CD4-positive, CD25-positive, alpha-beta regulatory T cell (primary cell): ENCODE measurements at places on chromosomes 5 and 9.
A peak's percentile ranks its signal among the peaks of the same experiment; 100 is the strongest.

DNA sequence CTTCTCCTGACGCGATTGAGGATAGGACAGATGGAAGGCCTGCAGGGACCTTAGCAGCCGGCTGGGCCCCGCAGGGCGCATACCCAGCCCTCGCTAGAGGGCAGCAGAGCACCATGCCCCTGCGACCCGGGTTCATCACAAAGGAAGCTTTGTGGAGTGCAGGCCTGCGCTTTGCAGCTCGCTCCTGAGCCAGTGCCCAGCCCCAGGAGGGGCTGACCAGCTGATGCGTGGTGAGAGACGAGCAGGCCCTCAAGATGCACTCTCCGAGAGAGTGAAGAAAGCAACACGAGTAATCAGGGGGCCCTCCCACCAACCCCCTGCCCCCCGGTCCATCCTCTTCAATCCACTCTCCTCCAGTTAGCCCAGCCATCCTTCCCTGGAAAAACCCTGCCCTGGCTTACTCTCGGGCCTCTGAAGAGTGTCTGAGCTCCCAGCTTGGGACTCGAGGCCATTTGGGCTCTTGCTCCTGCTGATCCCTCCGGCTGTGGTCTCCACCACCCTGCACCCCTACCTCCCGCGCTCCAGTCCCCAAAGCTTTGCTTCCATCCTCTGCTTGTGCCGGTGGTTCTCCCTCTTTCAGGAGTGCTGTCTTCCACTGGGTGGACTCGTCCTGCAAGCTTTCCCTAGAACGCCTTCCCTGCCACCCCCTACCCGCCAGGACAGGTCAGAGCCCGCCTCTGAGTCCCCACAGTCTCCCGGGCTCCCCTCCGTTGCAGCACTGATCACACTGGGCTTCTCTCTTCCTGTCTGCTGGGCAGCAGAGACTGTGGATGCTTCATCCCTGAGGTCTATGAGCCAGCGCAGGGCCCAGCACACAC, 9.1 kb upstream of the KIF12 start:
- no peak for DNase-seq

- no peak for DNase-seq
These were observed 57.7 kb upstream of the CPEB4 start for GRCh38 chr5:173830421-173830820.

GRCh38 chr9:120324996-120325642, 254.8 kb downstream of the CDK5RAP2 start:
- no peak for DNase-seq

DNA sequence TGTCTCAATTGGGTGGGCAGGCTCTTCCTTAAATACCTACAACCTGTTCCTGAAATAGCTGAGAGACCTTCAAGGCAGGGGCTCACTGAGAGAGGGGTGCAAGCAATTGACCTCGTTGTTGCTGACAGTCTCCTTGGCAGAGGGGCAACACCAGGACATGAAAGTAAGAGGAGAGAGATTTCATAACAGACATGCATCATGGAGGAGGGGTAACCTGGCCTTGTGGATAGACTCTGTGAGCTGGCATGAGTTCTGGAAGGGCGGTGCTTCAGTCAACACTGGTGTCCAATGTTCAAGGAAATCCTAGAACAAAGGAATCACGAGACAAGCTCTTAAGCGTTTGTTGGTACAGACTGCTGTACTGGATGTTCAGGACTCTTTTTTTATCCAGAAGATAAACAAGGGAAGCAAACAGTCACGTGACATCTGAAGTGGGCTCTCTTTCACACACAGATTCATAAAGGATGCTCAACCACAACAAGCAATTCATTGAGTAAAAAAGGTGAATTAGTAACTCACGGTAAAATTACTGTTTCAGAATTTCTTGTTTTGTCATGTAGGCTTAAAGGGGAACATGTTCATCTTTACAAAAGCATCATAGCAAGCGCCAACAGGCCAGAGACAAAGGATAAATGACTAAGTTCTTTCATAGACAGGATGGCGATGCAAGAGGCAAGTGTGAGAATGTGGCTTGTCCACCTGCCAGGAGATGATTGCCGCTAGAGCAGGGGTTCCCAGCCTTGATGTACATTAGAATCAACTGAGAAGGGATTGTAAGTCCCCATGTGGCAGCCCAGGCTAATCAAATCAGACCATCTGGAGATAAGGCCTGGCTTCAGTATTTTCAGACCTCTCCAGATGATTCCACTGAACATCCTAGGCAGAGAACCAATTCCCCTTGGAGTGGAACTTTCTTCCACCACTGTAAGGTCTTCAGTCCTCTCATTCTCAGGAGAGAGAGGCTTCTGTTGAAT, 20.7 kb downstream of the ANKRA2 start:
- no peak for DNase-seq

DNA sequence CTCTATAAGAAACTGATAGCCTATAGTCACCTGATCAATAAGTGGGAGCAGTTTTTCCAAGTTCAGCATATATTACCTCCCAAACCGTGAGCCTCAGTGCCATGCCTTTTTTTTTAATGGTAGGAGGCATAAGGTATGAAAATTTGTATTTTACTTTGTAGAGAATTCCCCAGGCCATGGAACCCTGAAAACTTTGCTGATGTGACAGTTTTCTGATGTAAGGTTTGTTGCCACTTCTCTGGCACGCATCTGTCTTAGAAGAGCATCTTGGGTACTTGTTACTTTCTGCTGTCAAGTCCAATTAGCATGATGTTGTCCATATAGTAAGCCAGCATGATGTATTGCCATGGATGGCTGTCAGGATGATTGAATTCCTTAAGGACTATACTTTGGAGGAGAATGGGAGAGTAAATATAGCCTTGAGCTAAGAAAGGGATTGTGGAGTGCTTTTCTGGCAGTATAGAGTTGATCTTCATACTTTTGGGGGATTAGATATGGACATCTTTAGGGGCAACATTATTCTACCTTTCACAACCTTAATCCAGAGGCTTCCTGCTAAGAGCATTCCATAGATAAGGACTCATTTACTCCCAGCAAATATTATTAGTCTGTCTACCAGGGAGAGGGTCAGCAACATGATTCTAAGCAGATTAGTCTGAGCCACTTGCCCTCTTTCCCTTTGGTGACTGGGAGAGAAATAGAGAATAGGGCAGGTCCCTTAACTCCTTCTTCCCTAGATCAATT, 389.6 kb downstream of the YTHDC2 start:
- no peak for DNase-seq

- no peak for DNase-seq
These were observed 19.4 kb downstream of the IPO11 start for GRCh38 chr5:62431735-62432620.

DNA sequence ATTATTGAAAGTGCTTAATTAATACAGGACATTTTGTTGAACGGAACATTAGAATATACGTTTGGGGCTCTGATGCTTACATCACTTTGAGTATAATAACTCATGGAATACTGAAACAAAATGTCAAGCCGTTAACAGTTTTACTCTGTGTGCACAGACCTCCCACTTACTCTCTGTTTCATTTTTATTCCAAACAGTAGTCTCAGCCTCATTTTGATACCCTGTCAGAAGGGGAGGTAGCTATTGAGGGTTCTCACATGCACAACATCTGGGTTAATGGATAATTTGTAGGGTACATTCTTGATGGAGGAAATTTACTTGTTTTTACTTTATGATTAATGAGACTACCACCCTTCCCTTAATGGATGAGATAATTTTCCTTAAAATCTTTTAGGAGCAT, 59.0 kb downstream of the SCAMP1 start:
- DNase-seq = no peak

GRCh38 chr5:19837536-19838174, 150.3 kb downstream of the CDH18 start:
- no peak for DNase-seq

DNA sequence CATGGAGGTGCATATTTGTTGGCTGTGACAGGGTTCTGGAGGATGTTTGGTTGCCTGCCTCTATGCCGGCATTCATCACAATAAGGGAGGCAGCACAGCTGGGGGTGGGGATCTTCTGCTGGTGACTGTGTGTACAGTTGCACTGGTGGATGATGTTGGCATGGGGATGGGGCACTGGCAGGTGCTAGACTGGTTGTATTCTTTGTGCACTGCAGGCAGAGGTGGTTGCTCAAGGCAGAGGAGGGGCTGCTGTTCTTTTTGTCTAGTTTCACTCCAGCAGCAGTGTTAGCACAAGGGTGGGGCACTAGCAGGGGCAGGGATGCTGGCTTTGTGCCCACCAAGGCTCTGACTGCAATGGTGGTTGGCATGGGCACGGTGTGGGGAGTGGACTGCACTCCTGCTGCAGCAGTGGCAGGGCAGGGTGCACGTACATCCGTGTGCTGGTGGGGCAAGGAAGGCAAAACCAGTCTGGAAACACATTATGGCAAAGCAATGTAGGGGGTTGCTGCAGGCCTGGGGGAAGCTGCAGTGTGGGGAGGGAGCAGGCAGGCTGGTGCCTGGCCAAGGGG, 69.3 kb downstream of the ISOC1 start:
- no peak for DNase-seq

DNA sequence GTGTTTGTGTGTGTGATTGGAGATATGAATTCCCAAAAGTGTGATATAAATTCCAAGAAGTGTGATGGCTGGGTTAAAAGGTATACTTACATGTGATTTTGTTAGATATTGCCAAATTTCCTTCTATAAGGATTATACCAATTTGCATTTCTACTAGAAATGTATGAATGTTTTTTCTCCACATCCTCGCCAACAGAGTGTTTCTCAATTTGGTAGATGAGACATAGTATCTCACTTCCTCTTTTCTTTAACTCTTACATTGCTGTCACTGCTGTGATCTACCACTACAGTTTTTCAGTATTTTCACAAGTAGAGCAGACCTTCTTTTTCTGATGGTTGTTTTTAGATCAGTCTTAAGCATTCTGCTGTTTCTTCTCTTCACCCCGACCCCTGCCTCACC, 111.3 kb downstream of the FER start:
- DNase-seq = no peak

GRCh38 chr5:115774684-115775083, 41.8 kb downstream of the CDO1 start:
- no peak for DNase-seq

DNA sequence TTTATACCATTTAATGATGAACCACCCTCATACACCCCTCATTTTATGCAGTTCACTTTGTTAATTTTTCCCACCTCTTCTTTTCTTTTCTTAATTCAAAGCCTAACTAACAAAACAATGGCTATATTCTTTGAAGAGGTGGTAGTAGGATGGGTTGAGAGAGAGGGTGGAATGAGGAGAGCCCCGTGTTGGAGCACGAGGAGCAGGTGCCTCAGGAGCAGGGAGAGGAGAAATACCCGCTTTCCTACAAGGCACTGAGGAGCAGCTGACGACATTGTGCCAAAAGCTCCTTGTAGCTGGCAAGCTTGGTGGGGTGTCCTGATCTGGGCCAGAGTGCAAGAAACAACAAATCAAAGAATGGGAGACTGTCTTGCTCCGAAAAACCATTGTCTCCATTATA, 129.6 kb downstream of the HTR4 start:
- DNase-seq = no peak

- DNase-seq = no peak
These were observed 22.7 kb downstream of the GRIA1 start for GRCh38 chr5:153513156-153513555.

DNA sequence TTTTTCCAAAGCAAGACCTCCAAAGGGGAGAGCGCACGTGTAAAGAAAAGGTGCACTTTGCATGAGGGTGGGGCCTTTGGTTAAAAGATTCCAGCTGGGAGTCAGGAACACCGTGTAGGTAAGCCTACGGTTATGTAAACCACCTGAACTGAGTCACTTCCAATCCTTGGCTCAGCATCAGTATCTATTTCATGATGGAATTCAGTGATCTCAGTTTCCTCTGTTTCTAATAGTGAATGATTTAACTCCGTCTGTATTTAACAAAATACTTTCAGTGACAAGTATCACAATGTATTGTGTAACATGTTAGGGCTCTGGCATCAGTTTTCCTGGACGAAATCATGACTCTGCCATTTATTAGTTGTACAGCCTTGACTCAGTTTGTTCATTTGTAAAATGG, 1.3 kb upstream of the SVEP1 start:
- DNase-seq = no peak

DNA sequence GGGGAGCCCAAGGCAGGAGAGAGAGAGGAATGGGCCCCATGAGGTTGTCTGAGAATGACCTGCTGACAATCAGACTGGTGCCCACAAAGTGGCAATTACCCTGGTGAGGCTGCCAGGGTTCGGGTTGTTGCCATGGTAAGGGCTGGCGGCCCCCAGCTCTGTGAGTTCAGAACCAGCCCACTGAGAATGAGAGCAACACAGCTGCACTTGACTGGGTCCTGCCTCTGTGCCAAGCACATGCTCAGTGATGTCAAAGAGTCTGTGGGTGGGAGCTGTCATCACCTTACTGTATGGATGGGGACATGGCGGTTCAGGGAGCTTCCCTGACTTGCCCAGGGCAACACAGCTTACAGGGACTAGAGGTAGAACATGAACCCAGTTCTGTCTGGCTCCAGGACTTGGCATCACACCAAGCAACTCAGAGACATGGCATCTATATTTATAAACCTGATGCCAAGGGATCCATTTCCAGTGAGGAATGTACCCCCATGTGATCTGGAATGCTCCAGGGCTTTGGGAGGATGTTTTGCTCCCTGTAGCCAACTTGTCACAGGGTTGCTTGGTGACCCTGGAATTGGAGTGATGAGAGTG, 38.2 kb upstream of the TEX48 start:
- DNase-seq = no peak

GRCh38 chr5:176819476-176819875, 9.1 kb downstream of the UNC5A start:
- no peak for DNase-seq

- no peak for DNase-seq
These were observed 141.7 kb downstream of the FGF1 start for GRCh38 chr5:142544071-142544753.

DNA sequence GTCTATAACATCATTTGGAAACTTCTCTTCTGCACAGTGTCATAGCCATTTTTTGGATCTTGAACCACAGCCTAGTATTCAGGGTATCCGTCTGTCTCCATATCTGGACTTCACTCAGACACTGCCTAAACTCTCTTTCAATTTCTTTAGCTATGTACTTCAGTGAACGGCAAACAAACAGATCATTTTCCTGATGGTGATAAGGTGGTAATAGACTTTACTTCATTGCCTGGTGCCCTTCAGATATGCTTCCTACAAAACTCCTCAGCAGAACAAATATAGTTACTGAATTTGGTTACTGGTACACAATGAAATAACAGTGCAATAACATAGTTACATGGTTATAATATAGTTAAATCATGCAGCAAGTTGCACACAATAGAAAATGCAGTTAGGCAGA, 348.2 kb downstream of the ZSWIM6 start:
- DNase-seq = no peak

DNA sequence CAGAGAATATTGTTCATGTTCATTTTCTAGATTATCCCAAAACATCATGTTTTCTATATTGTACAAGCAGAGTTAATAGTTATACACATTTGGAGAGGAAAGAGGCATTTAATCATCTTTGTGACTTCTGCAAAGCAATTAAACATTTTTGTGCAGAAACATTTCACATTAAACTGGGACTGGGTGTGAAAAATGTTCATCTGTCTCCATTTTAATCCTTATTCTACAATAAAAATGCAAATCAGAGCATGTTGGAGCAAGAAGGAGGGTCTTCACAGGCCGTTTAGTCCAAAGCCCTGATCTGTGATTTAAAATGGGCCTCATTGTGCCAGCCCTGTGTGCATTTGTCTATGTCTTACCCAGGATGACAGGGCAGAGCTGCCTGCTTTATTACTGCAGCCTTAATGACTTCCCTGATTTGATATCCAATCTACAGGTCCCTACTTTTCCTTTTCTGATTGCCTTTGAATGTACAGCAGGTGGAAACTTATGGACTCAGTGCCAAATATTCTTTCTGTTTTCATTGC, 183.5 kb downstream of the CAVIN4 start:
- no peak for DNase-seq

- no peak for DNase-seq
These were observed 26.9 kb upstream of the FEM1C start for GRCh38 chr5:115571441-115571878.

GRCh38 chr9:114452219-114453165, 52.8 kb downstream of the WHRN start:
- DNase-seq = peak; percentile 59
